ENCODE measurements at places on chromosomes 5 and 9.

DNA sequence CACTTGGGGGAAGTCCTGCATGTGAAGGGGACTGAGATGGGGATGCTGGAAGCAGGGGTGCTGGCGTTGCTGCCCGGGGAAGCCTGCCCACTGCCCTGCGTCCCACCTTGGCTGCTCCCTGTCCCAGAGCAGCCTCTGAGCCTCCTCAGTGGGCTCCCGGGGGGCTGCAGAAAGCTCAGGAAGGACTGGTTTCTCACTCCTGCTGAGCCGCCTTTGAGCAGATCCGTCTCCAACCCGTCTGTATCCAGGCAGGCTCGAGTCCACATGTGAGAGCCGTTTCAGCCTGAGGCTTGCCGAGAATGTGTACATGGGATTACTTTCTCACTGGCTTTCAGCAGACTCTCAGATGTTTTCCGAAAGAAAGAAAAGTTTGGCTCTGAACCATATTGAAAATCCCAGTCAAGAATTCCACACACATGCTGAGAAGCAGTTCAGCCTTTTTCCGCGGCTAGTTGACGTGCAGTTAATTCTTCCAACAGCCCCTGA lies 95.3 kb upstream of the COL5A1 start:
- no peak for DNase-seq

DNA sequence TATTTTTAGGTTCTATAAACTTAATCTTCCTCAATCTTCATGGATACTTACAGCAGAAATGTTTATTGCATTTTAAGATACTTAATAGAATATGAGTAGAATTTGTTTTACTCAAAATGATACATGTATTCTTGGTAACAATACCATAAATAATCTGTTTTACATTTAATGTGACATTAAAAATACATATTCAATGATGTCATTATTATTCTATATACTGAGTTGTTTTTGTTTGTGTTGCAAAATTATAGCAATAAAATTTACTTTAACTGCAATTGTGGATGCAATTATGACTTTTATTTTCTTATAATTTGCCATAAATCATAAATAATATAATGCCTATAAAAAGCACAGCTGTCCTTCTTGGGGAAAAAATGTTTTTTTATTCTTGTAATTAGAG lies 275.9 kb upstream of the CCNG1 start:
- DNase-seq, result no peak

DNA sequence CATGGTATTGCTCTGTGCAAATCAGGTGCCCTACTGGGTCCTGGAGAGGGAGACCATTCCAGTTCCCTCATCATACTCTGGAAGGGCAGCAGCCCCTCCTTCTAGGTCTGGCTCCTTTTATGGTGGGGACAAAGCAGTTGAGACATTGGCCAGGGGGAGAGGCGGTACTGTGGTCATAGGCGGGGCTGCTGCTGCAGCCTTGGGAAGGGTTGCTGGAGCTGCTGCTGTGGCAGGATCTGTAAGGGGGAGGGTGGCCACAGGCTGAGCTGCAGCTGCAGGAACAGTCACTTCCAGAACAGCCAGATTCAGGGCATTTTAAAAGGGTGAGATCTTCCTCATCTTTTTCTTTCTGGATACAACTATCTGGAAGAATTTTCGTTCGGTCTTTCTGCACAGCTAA lies 233.0 kb upstream of the SGCD start:
- no peak for DNase-seq

DNA sequence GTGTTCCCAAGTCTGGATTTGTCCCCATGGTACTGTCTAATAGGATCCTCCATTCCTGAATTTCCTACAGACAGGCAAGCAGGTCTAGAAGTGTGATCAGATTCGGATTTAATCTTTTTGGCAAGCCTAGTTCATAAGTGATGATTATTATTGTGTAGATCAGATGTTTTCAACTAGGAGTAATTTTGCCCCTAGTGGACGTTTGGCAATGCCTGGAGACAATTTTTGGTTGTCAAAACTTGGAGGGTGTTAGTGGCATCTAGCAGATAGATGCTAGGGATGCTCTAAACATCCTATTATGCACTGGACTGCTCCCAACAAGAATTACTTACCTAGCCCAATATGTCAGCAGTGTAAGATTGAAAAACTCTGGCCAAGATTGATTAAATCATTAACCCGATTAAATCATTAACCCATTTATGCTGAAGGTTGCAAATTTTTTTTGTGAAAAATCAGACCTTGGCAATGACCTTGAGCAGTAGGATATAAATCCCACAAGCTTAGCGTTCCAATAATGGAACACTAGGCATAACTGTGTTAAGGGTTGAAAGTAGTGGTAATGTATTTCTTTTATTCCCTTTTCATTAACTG lies 28.2 kb downstream of the TCERG1 start:
- no peak for DNase-seq

DNA sequence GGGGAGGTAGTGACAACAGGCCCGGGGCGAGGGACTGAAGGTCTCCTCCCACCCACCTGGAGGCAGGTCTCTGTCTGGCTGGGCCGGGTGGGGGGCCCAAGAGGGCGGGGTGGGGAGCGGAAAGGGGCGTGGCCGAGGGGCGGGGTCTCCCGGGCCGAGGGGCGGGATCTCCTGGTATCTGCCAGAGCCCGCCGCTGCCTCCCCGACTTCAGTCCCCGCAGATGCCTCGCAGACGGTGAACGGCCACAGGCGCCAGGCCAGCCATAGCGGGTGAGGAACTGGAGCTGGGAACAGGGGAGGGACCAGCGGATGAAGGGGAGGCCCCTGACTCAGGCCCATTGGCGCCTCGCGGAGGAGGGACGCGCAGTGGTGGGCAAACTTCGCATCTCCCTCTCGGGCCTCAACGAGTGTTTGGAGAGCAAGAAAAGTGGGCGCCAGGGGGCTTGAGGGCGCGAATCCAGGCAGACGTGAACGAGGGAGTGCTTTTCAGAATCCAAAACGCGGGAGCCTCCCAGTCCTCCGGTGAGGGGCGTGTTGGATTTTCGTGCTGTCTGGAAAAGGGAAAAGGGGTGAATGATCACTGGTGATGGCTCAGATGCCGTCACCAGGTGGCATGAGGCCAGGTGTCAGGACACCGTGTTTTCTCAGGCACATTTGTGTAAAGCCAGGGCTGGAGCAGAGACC lies at the start of gene ADGRD2:
Gene ADGRD2, plus strand, starts transcription at position 211 of the 684 bp plus-strand sequence. CDS start 1,216 bp downstream, outside the sequence.
- no peak for DNase-seq

DNA sequence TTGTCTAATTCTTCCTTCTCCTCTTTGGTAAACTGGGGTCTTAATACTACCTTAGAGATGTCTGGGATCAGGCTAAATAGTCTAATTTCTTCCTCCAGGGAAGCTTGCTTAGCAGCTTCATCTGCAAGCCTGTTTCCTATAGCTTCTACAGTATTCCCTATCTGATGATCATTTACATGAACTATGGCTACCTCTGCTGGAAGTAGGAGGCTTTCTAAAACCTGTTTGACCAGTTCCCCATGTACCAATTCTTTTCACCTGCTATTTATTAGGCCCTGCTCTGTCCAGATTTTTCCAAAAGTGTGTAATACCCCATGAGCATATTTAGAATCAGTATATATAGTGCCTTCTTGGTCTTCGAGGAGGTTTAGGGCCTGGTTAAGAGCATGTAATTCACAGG lies 619.8 kb downstream of the HINT1 start:
- no peak for DNase-seq

GRCh38 chr5:11584017-11584416 lies 320.2 kb downstream of the CTNND2 start:
- DNase-seq, result no peak

DNA sequence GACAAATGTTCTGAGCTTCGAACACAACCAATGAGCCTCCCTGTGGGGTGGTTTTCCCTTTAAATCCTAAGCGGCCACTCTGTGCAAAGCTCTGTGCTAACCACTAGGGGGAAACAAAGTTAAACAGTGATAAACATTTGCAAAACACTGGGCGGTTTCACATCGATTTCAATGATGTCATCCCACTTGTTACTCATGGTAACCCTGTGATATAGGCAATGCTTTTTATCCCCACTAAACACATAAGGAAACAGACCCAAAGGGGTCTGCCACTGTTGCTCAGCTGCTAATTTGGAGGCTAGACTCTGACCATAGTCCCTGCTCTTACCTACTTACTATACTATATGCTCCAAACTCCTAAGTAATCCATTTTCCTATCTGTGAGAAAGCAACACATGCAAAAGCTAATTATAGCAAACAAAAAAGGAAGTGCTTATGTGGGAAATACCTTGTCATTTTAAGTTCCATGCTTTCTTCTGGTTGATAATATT lies 57.3 kb downstream of the PTPN3 start:
- peak; percentile 81 for DNase-seq

DNA sequence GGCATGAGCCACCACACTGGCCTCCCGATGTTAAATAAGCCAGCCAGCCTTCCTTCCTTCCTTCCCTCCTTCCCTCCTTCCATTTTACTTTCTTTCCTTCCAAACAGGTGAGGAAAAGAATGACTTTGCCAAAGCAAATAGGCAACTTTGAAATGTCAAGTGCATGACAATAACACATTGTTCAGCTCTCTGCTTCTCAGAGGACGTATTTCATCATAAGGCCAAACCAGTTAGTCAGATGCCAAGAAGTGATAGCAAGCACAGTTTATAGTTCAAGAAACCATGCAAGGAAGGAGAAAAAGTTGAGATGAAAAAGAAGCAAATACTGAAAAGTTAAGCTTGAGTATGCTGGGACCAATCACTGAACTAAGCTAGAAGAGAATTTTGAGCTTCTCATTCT lies 29.5 kb downstream of the POU4F3 start:
- no peak for DNase-seq

- no peak for DNase-seq
Observed at GRCh38 chr9:115671236-115671962, 482.2 kb upstream of the PAPPA start.

DNA sequence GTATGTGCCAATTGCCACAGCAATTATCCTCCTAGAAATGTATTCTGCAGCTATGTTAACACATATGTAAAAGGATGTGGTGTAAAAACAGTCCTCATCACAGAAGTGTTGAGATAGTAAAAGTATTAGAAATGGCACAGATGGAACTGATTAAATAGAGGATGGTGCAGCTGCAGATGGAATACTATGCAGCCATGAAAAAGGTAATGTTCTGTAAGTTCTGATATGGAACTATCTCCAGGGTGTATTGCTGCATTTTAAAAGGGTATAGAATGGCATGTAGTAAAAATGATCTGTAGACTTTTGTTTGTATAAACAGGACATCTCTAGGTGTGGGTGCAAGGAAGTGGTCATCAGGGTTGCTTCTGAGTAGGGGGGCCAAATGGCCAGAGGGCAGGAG lies 63.0 kb upstream of the PHYKPL start:
- no peak for DNase-seq

DNA sequence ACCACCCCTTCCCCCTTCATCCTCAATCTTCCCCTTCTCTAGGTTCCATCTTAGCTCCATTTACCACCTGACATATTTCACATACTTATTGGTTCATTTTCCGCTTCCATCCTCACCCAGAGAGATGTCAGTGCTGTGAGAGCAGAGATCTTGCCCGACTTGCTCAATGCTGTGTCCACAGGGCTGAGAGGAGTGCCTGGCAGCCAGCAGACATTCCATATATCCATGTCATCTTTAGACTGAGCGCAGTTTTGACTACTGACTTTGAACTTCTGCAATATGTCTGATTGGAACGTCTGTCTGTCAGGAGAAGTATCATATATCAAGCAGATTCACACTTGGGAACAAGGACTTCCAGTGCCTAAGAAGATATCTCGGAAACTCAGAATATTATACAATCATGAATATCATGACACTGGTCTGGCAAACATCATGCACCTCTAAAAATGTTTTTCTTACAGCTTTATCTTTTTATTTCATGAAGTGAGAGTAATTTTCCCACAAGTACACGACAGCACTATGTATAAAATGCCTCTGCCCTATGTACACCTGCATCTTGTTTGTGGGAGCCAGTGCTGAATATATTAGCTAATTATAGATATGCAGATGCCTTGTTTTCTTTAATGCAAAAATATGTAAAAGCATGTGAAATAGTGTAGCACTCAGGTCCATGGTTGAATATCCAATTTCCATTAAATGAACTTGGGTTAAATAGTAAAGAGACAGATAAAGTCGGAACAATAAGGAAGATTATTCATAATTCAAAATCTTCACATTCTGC lies 454.0 kb upstream of the DAP start:
- no peak for DNase-seq

- DNase-seq, result no peak
Observed at GRCh38 chr9:17614250-17614649, 35.4 kb downstream of the SH3GL2 start.

Data from suppressor macrophage (primary cell).